Stimulated activated CD4-positive, alpha-beta T cell treated with anti-CD3 and anti-CD28 coated beads, TNF-alpha, amount 100 ng/mL, for 4 hours (primary cell): ENCODE measurements at places on chromosomes 11 and 22.

DNA sequence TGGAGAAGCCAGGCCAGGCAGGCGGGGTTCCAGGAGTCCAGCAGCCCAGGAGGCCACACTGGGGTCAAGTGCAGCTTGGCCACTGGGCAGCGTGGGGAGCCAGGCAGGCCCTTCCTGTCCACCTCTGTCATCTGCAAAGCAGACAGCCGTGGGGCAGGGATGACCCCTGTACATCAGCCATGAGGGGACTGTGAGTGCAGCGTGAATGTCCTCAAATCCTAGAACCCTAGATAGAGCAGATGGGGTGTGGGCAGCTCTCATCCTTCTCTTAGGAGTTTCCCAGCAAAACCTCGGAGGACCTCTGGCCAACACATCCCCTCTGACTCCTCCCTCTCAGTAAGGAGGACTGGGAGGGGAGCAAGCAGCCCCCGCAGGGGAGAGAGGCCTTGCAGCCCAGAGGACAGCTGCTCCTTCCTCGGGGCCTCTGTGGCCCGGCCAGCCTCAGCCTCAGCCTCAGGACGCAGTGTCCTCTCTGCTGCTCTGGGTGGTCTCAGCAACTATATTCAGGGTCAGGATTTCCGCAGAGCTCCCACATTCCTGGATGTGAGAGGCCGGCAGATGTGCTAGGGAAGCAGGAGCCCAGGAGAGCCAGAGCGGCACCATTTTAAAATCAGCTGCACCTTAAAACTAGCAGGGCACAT lies 820.5 kb downstream of the BRD1 start:
- DNase-seq = no peak

GRCh38 chr11:72983560-72983959 lies 158.6 kb downstream of the FCHSD2 start:
- no peak for DNase-seq

DNA sequence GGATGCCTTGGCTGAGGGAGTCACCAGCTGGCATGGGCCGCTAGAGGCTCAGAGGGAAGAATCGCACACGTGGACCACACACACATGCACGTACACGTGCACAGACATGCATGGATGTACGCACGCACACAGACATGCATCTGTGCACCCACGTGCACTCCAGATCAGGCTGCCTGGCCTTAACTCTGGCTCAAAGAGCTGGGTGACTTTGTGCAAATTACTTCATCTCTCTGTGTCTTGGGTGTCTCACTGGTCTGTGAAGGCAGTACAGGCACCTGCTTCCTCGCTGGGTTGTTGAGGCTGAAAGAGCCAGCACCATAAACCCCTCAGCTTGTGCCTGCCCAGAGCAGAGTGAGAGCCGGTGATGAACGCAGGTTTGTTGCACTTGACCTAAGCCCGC lies 28.7 kb downstream of the TMPRSS6 start:
- DNase-seq = no peak

DNA sequence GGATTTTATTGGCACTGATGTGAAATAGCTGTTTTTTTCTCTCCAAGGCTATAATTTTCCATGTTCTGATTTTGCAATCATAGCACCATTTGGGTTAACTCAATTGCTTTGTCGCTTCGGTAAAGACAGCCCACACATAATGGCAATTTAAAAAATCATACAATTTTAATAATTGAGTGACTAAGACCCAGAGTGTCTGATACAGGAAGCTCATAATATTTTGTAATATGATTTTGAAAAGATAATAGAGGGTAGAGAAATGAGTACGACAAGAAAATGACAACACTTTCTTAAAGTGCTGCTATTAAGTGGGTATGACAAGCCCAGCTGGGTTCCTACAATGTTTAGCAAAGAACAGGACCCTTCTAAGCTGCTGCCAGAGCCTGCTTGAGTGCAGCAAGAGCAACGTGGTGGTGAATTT lies 439.1 kb downstream of the METTL15 start:
- no peak for DNase-seq

DNA sequence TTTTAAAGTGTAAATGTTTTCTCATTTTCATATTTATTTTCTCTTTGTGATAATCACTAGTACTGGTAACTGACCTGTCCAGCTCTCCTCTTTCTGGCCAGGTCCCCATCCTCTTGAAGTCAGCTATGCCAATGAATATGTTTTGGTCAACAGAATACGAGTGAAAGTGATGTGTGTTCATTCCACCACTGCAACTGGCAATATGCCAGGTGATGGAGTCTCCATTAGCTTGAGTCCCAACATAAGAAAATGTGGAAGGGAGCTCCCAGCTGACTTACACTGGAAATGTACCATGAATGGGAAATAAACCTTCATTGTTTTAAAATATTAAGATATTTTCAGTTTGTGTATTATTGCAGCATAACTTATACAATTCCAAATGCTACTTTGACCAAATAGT lies 75.8 kb downstream of the CCDC34 start:
- DNase-seq = no peak

DNA sequence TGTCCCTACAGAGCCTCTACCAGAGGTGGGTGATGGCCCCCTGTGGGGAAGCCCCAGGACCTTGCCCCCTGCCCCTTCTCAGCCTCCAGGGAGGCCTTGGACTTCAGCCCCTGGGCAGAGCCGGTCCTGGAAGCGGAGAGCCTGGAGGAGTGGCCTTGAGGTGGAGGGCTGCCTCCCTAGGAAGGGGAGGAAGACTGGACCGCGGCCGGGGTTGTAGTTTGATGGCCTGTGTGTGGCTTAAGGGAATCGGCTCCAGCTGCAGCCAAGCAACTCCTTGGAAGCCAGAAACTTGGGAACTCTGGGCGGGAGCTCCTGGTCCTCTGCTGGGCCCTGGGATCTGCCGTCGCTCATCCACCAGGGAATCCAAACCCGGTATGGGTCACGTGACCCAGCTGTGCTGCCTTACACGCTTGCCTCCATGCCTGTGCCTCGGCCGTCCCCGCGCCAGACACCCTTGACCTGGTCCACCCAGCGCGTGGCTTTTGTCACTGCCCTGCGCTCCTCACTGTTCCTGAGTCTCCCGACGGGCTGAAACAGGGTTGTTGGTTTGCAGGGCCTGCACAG lies 23.5 kb upstream of the ARHGAP8 start:
- no peak for DNase-seq

- DNase-seq = no peak
Observed at GRCh38 chr22:50445071-50445879, 29.6 kb downstream of the SBF1 start.
